WTC11 (cell line): ENCODE measurements at places on chromosomes 3 and 15.

GRCh38 chr3:187507905-187508304 is 139.7 kb downstream of the RTP4 start:
- DNase-seq = no peak

DNA sequence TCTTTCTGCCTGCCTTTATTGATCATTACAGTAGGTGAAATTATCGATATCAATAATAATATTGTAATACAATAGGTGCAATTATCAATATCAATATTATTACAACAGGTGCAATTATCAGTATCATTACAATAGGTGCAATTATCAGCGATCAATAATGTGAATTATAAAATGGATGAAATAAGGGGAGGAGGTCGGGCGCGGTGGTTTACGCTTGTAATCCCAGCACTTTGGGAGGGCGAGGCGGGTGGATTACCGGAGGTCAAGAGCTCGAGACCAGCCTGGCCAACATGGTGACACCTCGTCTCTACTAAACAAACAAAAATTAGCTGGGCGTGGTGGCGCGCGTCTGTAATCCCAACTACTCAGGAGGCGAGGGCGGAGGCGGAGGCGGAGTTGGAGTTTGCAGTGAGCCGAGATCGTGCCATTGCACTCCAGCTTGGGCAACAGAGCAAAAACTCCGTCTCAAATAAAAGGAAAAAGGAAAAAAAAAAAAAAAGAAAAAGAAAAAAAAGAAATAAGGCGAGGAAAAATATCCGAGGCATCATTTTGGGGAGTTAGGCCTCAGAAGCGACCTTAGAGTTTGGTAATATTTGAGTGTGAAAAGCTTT is 611 bp upstream of the BNIP2 start:
- peak; percentile 77 for DNase-seq

DNA sequence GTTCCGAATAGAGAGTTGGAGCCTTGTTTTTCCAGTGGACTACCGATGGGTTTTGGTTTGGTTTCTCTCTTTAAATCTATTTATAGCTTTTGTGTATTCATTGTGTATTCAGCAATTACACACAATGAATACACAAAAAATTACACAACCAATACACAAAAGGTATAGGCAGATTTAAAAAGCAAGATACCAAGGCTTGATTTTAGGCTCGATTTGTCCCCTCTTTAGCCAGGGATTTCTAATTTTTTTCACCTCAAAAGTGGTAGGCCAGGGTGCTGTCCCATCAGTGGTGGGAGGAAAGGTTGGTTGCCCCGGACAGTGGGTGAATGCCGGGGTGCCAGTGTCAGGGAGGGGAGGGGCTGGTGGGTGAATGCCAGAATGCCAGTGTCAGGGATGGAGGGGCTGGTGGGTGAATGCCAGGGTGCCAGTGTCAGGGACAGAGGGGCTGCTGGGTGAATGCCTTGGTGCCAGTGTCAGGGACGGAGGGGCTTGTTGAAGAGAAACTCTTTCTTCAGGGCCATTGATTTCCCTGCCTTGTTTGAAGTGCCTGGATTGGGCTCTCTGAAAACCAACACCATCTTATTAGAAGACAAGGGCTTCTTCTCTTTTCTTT is 186.2 kb downstream of the GOLGA6L6 start:
- peak; percentile 9 for DNase-seq

GRCh38 chr3:20700714-20701113 is 514.7 kb upstream of the SGO1 start:
- no peak for DNase-seq

DNA sequence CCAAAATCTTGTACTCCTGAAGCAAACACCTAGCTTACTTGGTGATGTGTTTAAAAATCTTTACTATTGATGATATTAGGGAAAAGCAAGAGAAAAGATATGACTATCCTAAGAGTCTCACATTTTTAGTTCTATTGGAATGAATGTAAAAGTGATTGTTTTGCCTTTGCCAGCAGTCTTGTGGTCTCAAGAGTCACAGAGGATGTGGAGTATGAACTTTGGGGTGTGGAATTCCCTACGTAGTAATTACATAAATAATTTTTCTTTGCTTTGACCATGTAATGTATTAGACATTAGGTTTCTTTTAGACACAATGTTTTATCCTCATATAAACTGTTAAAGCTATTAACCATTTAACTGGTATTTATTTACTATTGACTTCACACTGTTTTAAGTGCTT is 387.6 kb downstream of the NAALADL2 start:
- no peak for DNase-seq

- DNase-seq = no peak
Measured at GRCh38 chr3:194194757-194195085, 58.8 kb downstream of the HES1 start.

GRCh38 chr15:52256930-52257733 is 38.5 kb downstream of the MYO5C start:
- DNase-seq = no peak
